ENCODE measurements at places on chromosomes 11 and 22. TPM values are rescaled to one million over a fixed set of nuclear protein-coding genes. Genes with fewer than 3 reads are reported as not detected.

GRCh38 chr11:62399172-62399877 is 19.5 kb upstream of the SCGB1A1 start:
- no peak for DNase-seq

Gene ZBTB16
- total RNA-seq, result 0.25 TPM

Gene OVOL1
- total RNA-seq, result 3.4 TPM

DNA sequence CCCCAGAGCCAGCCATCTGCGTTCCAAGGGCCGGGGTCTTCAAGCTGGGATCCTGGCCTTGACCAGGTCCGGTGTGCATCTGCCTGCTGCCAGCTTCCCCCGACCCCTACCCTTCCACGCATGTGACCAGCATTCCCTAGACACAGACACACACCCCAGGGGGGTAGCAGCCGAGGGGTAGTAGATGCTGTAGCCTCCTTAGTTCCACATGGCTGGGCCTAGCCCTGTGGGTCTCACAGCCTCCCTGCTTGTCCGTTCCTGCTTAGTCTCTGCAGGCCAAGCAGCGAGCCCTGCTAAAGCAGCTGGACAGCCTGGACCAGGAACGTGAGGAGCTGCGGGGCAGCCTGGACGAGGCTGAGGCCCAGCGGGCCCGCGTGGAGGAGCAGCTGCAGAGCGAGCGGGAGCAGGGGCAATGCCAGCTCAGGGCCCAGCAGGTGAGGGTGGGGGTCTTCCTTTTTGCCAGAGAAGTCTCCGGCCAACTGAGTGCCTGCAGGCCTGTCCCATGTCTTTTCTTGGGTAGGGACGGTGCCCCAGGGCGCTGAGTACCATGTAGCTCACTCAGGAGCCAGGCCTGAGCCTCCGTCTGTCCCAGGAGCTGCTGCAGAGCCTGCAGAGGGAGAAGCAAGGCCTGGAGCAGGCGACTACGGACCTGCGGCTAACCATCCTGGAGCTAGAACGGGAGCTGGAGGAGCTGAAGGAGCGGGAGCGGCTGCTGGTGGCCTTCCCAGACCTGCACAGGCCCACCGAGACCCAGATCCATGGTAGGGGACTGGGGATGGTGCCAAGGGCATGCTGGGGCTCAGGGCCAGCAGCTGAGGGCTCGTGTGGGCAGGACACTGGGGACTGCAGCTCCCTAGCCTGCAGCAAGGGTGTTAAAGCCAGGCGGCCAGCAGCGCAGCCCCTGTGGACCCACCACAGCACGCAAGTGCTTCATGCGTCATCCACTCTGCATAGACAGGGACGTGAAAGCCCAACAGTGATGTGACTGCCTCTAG is 13.6 kb downstream of the RNF215 start:
- DNase-seq, result no peak

- no peak for DNase-seq
These were observed 3.1 kb downstream of the SLC25A22 start for GRCh38 chr11:794766-795633.

Data from H1 (cell line).